Right lung (tissue), 10 donors: ENCODE measurements at places on chromosomes 5 and 9.

DNA sequence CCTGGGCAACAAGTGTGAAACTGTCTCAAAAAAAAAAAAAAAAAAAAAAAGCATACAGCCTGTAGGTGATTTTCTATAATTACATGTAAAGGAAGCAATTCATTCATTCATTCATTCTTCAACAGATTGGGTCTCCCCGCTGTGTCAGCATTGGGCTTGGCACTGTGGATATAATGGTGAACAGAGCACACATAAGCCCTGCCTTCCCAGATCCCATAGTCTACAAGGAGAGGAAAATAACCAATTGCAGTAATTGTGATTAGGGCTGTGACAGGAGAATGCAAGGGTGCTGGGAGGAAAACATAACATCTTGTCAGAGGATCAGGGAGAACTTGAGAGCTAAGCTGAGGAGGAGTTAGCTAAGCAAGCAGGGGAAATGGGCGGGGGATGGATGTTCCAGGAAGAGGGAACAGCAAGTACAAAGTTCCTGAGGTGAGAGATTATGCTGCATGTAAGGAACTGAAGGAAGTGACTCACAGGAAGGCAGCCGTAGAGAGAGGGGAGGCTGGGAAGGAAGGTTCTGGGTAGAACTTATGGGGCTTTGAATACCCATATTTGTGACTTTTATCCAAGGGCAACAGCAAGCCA lies 24.0 kb upstream of the KLF9 start:
- DNase-seq, result no peak

- peak; percentile 51 for DNase-seq
These were observed 27.4 kb upstream of the CEP120 start for GRCh38 chr5:123450640-123451039.

GRCh38 chr5:14727928-14728458 lies 63.5 kb downstream of the OTULIN start:
- DNase-seq, result no peak

DNA sequence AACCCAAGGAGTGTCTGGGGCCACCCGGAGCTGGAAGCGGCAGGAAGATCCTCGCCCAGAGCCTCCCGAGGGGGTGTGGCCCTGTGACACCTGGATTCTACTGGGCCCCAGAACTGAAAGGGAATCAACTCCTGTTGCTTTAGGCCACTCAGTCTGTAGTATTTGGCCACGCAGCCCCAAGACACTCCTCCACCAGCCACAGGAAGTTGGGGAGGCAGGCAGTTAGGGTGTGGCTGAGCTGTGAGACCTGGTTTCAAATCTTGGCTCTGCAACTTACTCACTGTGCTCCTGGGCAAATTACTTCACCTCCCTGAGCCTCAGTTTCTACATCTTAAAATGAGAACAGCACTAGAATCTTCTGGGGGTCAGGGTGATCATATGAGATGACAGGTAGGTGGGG lies 119.8 kb upstream of the PPP1R26 start:
- no peak for DNase-seq

DNA sequence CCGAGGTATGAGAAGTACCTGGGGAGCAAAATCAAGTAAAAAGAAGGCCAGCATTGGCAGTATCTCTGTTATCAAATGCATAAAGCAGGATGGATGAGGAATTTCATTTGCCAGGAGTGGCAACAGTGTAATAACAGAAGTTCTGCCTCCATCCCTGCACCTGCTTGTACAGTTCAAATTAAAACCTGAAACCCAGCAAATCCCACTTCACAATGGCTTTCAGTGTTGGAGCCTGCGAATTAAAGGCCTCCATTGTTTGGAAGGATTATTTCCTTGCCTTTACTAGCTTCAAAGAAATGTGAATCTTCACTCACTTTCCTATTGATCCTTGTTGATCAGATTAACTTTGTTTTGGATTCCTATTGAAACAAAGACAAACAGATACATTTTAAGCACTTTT lies 31.5 kb upstream of the IRX1 start:
- DNase-seq, result peak; percentile 5
